ENCODE measurements at places on chromosomes 2 and 18.

DNA sequence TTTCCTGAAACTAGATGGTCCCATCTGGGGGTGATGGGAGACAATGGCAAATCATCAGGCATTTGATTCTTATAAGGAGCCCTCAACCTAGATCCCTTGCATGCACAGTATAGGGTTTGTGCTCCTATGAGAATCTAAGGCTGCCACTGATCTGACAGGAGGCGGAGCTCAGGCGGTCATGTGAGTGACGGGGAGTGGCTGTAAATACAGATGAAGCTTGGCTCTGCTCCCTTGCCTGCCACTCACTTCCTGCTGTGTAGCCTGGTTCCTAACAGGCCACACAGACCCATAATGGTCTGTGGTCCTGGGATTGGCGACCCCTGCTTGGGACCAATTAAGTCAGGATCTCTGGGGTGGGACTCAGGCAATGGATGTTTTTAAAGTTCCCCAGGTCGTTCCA, 293.4 kb downstream of the ZNF521 start:
- DNase-seq = no peak

GRCh38 chr2:236664136-236664535, 94.5 kb downstream of the ACKR3 start:
- no peak for DNase-seq

DNA sequence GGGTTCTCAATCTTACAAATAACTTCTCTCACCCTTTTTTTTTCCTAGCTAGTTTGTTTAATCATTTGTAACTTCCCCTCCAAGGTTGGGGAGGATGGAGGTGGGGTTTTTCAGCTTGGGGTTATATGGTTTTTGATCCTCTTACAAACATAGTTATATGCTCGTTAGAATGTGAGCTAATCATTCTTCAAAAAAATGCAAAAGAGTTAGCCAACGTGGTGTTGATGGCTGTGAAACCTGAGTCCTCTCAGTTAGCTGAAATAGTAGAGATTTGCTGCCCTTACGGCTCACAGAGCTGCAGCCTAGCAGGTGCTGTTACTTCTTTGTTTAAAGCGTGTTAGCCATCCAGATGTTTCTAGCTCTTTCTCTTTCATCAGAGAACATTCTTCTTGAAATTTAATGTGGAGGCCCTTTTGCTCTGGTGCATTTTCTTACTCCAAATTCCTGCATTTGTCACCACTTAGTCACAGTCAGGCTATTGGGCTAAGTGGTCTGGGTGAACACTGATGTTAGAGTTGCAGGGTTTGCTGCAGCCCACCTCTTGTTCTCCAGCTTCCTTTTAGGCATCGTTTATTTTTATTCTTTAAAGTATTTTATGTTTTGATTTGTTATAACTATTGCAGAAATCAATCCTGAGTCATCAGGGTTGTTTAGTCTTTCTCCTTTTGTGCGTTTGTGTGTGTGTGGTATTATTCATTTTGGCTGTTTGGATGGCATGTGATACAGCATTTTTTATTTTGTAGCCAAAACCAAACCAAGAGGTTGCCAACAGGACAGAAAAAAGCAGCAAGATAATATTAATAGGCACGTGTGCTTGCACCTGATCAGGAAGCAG, 41.1 kb downstream of the LIMS1 start:
- DNase-seq = no peak

DNA sequence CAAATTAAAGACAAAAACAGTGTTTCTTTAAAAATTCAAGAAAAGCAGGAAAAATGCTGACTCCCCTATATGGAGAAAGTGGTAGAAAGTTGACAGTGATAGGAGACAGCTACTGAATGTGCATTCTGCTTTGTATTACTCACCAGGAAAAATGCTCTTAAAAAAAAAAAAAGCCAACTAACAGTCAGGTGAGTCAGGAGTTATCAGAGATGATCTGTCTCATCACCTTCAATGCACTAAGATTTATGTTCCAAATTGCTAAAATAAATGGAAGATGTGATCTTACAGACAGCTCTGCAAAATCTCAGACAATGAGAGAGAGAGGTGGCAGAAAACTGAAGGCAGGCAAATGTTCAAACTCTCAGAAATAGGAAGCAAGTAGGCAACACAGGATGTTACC, 47.6 kb upstream of the ZNF521 start:
- no peak for DNase-seq

Measured in nephron progenitor cell (in vitro differentiated cells).